T-helper 2 cell (primary cell): ENCODE measurements at places on chromosomes 1 and 21.

- no peak for DNase-seq
These were observed 89.4 kb upstream of the PTBP2 start for GRCh38 chr1:96632045-96632664.

GRCh38 chr1:87588495-87588894, 259.8 kb downstream of the LMO4 start:
- no peak for DNase-seq

DNA sequence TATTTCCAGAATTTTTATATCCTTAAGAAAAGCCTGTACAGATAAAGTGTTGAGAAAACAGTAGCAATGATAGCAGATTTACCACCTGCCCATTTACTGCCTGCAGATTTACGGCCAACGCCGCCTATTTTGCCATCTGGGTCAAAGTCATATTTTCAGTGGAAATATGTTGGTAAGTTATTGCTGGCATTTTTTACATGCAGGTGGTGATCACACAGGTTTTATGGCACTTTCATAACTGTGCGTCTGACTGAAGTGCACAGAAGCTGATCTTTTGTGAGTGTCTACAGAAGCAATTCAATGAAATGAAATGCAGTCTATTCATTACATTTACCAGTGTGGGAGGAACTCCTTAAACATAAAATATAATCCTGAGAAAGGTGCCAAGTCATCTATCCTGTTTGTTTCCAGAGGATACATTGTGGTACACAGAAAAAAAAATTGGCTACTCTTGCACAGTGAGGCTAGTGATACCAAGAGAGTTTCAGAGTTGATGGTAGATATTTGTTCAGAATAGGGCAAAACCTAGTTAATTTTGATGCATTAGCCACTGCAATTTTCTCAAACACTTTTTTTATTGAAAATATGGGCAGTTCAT, 458.5 kb downstream of the NEGR1 start:
- no peak for DNase-seq

DNA sequence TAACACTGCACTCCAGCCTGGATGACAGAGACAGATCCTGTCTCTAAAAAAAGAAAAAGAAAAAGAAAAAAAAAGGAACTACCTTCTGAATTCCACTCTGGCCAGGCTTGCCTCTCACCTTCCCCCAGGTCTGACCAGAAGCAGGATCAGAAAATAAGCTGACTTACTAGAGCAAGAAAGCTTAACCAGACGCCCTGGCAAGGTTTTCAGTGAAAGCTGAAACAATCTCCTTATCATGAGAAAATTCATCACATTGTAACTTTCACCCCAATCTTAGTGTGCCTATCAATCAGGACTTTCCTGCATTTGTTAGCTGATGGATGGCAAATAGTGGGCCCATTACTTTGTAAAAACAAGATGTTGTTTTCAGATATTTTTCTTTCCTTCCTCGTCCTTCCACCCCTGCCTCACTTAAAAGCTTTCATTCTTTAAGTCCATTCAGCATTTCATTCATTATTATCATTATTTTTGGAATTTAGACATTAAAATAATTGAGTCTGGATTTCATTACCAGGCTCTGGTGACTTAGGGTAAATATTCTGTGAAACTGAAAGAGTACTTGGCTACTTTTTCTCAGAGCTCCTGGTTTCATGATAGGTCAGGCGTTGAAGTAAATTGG, 96.5 kb upstream of the CD34 start:
- no peak for DNase-seq

DNA sequence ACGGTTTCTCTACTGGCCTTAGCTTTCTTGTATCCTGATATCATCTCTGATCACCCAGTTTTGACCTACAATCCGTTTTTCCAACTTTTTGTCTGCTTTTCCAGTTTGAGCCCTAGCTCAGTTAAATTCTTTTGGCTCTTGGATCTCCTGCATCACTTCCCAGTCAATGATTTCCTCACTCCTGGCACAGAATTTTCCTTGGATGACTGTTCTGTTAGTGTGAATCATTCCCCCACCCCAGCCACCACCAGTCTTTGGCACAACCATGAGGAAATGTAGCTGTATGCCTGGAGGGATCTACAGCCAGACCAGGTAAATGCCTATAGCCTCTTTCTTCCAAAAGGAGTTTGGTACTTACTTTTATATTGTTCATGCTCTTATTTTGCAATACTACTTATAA, 187.2 kb upstream of the PTGFR start:
- no peak for DNase-seq

DNA sequence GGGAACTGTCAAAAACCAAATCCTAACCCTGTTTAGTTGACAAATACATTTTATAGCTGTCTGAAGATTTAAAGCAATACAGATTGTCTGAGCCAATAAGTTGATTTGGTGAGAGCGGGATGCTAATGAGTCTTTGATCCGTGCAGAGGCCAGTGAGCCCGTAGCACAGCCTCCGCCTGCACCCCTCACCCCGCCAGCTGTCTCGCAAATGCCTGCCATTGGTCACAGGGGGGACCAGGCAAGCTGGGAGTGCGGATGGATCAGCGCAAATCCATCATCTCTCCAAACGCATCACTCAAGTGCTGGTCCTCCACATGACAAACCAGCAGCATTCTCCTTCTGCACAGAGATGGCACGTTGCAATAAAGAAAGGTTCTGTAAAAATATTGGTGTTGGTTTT, 51.0 kb downstream of the ZBTB18 start:
- DNase-seq: no peak

GRCh38 chr1:44507490-44508396, 102.7 kb downstream of the RNF220 start:
- no peak for DNase-seq

DNA sequence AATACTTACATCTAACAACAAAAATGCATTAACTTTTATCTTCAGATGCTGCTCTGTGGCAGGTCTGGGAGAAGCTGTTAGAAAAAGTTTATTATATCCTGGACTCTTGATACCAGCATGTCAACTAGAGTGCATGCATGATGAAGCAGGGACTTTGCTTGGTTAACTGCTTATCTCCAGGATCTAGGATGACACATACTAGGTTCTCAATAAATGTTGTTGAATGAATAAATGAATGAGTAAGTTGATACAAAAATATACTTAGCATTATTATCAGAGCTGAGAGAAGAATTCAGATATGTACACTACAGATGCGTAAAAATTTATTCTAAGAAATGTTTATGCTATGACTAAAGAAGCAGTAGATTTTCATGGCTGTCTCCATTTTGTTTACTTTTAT, 304.3 kb downstream of the LTN1 start:
- DNase-seq: no peak

- DNase-seq: no peak
These were observed 39.7 kb downstream of the PROX1 start for GRCh38 chr1:214027498-214027897.

DNA sequence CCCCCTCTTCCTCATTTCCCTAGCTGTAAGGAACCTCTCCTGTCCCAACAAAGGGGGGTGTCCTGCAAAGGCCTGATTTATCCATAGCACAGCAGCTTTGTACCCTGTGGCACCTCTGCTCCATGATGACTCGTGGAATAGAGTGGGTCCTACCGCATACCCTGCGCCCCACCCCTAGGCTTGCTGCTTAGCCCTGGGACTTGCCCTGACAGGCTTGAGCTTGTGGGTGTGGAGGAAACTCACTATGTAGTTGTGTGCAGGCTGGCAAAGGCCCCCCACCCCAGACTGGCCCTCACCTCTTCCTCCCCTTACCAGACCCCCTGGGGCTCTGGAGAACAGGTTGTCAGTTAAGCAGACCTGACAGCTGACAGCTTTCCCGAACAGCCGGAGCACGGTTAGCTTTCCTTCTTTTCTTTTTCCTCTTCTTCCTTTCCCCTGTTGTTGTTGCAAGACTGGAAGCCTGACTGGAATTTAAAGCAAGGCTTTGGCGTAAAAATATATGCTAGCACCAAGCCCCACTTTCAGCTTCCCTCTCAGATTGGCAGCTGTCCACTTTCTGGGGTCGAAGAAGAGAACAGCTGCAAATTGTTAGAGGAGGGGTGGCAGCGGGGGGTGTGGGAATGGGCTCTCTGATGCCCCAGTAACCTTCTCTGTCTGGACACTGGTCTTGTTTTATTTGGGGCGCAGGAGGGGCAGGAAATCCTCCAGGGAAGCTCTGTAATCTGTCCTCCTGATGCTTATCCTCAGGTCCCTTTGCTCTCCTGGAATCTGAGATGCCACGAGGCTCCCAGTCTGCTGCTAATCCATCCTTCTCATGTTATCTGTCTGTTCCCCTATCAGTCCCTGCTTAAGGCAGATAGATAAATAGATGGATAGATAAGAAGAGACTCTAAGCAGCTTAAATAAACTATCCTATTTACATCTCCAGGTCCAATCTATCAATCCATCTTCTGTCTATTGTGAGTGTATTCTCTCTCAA, 134.6 kb downstream of the BRINP2 start:
- DNase-seq: no peak

GRCh38 chr21:41438425-41439113, 12.5 kb downstream of the MX1 start:
- DNase-seq: no peak

- DNase-seq: no peak
These were observed 923.1 kb upstream of the NEGR1 start for GRCh38 chr1:73205294-73205973.

DNA sequence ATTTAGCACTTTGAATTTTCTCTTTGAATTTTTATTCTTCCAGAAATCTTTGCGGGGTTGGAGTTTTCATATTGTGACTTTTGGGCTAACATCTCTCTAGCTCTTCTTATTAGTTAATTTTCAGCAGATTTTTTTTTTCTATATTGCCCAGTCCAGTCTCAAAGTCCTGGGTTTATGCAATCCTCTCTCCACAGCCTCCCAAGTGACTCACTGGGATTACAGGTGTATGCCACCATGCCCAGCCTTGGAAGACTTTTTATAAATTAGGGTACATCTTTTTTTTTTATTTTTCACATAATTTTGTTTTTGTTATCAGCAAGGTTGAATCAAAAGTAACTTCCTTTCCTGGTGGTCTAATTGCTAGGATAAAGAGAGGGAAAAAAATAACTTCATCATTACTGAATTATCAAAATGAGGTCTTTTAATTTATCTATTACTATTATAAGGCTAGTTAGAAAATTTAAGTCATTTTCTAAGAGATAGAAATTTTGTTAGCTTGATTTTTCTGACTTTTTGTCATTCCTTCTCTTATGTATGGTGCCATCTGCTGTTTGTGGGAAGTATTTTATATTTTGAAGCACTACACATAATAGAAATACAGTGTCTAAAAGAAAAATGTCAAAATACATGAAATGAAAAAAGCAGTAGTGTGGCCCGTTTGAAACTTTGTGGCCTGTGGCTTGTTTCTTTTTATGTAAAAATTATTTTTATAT, 273.4 kb upstream of the CACYBP start:
- peak; percentile 30 for DNase-seq

DNA sequence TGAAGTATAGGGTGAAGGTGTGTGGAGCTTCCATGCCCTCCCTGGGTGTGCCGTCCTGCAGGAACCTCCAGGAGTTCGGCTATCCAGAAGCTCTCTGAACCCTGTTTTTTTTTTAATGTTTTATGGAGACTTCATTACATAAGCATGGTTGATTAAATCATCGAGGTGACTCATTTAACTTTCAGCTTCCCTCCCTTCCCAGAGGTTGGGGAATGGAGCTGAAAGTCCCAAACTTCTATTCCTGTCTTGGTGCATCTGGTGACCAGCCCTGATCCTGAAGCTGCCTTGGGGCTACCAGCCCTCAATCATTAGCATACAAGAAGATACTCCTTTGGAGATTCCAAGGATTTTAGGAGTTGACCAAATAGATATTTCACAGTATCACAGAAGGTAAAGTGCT, 9.5 kb downstream of the RRP15 start:
- no peak for DNase-seq

DNA sequence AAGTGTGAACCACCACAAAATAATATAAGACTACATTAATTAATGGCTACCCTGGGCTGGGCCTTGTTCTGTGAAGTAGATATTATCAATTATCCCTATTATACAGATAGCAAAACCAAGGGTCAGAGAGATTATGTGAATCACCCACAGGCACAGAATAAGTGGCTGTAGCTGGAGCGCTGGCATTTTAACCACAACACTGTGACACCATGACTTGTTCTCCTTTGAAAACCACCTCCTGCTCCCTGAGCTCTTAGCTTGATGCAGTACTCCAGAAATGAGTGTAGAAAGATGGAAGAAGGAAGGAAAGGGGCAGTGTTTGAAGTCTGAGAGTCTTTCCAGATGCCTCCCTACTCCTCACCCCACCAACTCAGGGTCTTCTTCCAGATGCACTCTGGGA, 29.5 kb upstream of the JUN start:
- DNase-seq: no peak

GRCh38 chr1:152866321-152866720, 6.5 kb downstream of the LCE7A start:
- DNase-seq: no peak
